Caco-2 (cell line): ENCODE measurements at places on chromosomes 12 and 14.

- no peak for DNase-seq
These were observed 760 bp upstream of the MED13L start for GRCh38 chr12:116278279-116278626.

GRCh38 chr14:90575781-90576180 is 179.0 kb downstream of the CALM1 start:
- DNase-seq = no peak

DNA sequence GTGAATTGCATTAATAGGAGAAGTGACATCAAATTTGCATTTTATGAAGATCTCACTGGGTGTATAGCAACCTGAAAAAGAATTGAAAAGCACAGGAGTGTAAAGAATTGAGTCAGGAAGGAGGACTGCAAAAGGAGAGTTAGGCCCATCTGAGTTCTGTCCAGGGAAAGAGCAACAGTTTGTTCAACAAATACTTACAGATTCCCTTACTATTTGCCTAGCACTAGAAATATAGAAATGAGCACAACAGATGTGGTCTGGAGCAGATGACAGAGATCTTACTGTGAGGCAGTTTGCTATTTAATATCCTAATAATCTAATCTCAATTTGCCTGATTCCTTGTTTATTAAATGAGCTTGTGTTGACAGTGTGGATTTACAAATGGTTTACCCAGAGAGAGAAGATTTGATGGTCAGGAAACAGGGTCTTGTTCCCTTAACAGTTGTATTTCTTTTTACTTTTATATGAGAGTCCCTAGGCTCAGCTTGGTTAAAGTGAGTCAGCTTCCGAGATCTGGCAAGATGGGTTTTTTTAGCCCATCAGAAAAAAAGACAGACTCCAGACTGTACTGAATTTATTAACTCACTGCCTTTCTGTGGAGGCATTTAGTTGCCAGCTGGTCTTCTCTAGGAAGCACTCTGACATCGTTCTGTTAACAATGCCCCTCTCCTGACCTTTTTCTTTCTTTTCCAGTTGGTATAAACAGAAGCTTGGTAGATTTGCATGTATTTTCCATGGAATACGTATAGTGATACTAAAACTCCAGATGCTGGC is 229.7 kb downstream of the TTC6 start:
- no peak for DNase-seq

DNA sequence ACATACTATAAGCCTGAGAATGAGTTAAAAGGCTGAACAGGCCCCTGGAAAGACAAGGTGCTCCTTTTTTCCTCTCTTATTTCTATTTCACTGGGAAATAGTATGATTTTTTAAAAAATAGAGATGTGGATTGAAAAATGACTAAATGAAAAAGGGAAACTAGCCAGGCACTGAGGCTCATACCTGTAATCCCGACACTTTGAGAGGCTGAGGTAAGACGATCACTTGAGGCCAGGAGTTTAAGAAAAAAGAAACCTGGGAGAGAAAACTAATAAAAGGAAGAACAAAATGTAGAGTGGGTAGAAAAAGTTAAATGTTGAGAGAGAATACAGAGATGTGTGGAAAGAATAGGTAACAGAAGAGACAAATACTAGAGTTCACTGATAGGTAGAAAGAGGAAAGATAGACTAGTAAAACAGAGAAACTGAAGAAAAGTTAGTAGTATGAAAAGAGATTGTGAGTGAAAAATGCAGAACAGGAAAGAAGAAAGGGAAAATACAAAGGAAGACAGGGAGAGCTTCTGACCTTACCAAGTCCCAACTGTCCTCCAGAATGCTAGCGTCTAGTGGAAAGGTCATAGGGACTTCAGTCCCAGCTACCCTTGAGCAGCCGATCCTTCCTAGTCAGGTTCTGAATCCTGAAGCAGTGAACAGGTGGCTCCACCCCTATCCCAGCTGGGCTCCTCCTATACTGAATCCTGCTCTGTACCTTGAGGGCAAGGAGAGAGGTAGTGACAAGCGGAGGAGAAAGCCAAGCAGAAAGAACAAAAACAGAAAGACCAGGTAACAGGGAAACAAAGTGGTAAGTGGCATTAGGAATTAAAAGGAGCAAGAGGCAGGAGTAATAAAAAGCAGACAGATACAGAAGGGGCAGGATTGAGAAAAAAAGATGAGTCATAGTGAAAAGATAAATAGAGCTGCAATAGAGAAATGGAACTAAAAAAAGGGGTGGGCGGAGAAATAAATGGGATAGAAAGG is 7.3 kb downstream of the TMEM116 start:
- DNase-seq = peak; percentile 45

GRCh38 chr12:124536641-124537040 is 30.8 kb downstream of the NCOR2 start:
- no peak for DNase-seq

- no peak for DNase-seq
These were observed 25.6 kb downstream of the FRMD6 start for GRCh38 chr14:51677266-51677665.

GRCh38 chr14:103380719-103381377 is 4.4 kb upstream of the MARK3 start:
- no peak for DNase-seq

- DNase-seq = no peak
These were observed 325 bp downstream of the C12orf60 start for GRCh38 chr12:14803830-14804160.

DNA sequence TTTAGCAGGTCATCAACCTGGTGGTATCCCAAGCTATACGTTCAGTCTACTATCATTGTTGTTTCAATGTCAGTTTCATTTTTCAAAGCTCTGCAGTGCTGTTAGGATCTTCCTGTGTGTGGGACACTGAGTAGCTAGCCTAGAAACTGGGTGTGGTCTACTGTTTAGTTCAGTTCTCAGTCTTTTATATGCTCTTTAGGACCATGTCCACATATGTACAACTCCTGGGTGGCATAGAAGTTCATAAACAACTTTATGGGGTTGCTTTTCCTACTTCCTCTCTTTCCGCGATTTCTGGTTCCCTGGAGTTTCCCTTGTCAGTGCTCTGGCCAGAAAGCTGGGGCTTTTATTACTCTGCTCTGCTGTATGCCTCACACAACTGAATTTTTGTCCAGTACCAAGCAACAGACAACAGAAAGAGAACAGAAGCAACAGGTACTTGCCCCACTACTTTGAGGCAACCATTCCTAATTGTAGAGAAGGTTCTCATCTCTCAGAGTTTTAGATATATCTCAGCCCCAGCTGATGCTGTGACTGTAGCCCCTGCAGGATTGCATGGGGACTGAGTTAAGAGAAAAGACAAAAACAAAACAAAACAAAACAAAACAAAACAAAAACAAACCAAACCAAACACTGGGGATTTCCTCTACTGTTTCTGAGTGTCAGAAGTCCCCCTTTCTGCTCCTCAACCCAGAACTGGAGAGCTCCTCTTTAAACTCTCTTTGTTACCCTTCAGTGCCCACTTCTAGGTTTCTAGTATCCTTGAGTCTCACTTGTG is 30.3 kb downstream of the MIS18BP1 start:
- DNase-seq = no peak

DNA sequence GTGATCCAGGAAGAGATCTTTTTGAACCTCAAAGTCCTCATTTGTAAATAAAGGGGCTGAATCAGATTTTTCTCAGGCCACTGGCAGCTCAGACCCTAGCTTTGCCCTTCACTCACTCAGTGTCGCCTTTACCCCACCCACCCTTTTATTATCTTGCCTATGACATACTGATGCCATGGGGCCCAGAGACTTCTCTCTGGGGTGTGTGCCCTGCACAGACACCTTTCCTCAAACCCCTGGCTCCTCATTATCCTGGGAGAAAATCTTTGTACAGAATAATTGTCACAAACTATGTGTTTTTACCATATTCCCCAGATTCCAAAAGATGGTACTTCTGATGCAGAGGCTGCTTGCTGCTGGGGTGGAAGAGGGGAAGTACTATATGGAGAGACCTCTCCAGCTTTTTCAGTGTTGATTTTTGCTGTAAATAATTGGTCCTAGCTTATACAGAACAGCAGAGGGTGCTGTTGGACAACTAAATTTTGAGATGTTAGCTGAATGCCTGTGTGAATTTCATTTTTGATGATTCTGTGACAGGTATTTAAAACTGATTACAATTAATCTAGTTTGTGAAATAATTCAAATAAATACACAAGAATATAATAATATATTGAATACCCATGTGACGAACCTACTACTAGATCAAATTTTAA is 53.9 kb upstream of the DCD start:
- DNase-seq = no peak

- DNase-seq = no peak
These were observed 61.7 kb downstream of the CALM1 start for GRCh38 chr14:90458536-90458935.
